H54 (cell line): ENCODE measurements at places on chromosomes 12 and 14.
A peak's percentile ranks its signal among the peaks of the same experiment; 100 is the strongest.

- no peak for DNase-seq
These were observed 32.0 kb downstream of the CHGA start for GRCh38 chr14:92954933-92955332.

DNA sequence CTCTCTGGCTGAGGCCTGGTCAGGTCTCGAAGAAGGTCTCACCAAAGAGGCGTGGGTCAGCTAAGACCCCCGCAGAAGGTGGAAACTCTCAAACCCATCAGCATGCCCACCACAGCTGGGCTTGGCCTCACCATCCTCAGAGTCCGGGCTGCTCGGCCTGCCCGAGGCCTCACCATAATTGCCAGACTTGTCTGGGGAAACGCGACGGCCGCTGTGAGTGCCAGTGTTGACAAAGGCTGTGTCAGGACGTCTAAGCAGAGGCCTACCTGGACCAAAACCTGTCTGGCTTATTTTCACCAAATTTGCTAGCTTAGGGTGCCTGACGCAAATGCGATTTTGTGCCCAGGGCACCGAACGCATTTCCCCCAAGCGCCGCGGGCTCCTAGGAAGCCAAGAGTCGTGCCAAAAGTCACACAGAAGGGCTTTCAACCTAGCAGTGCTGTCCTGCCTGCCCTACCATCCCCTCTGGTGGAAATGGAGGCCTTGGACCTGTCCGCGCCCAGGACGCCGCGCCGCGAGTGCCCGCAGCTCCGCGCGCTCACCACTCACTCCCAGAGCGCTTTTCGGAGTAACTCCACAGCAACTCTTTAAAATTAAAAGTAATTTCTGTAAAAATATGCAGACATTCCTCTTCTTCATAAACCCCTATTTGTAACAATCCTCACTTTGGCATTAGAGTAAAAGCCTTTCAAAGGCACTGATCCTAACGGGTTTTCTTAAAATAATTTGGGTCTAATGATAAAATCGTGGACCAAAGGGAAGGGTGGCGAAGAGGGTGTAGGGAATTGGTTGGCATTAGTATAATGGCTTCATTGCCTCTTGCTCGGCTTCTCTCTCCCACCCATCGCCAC lies 1.2 kb upstream of the ALX1 start:
- no peak for DNase-seq

- no peak for DNase-seq
These were observed 317.2 kb downstream of the TMEM121 start for GRCh38 chr14:105843444-105844046.

DNA sequence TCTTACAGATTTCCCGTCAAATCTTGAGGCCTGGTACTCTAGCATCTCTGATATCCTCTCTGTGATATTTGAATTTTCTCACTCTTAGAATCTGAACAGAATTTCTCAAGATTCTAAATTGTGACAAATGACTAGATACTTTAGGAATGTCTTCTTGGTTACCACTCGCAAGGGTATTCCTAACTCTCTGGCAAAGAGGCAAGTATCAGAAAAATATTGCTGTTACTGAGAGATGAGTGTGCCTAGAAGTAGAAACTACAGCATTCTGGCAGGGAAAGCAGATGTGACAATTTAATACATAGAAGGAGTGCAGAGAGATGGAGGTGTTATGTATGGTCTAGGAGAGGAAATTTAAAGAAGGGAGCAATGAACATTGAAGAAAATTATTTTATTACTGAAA lies 467.8 kb downstream of the LRIG3 start:
- DNase-seq: no peak

GRCh38 chr14:31457665-31458659 lies 656 bp upstream of the DTD2 start:
- DNase-seq: no peak

DNA sequence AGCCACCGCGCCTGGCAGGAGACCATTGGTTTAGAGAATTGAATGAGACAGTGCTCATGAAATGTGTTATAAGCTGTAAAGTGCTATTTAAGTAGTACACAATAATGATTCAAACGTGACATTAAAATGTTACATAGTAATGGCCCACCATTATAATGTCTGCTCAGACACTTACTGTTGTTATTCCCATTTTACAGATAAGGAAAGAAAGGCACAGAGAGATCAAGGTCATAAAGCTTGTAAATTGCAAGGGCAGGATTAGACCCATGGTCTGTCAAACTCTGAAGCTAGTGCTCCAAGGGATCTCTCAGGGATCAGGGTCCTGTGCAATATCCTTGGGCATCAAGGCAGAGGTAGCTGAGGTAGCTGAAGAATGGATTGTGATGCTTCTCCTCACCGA lies 6.2 kb downstream of the ACSM4 start:
- DNase-seq: no peak

DNA sequence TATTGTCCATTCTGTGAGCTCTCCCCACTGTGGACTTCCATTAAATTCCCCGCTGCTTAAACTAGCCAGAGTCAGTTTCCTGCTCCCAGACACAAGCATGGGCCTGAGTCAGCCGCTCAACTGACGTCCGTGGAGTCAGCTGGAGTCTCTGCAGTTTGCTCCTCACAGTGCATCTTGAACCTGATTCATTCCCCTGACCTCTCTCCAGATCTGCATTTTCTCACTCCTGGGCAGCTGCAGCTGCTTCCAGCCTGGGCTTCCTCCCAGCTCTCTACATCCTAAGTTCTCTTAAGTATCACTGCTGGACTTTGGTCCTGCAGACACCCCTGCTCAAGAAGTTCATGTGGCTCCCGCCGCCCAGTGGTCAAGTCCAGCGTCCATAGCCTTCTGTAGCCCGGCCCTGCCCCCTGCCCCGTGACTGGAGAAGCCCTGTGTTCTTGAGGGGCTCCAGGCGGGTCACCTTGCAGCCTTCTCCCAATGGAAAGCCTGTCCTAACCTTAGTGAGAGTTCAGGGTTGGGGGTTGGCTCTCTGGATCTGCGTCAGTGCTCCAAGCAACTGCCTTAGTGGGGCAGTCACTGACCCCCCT lies 20.0 kb downstream of the NFKBIA start:
- peak; percentile 66 for DNase-seq

DNA sequence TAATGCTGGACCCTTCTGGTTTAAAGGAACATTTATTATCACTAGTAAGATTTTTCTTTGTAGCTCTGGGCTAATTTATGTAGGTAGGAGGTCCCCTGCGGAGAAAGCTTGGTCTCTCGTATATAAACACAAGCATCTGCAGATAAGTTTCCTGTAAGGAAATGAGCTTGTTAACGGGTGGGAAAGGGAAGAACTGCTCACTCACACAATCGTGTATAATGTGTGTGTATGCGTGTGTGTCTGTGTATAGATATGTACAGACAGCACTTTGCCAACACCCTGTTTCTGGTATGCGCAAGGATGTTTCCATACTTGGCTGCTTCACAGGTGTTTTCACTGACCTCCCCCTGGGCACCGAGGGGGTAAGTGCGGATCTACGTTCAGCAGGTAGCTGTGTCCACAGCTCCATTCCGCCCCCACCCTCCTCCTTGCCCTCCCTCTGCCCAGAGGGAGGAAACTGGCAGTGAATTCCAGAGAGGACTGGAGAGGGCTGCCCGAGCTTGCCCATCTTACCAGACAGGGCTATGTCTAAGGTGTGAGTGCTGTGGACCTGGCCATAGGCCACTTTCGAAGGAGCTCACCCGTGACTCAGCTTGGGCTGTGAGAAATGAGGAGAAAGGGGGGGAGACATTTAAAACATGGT lies 65.2 kb downstream of the NINJ2 start:
- DNase-seq: no peak
